Stimulated activated CD4-positive, alpha-beta T cell treated with anti-CD3 and anti-CD28 coated beads, Interleukin-4, amount 100 ng/mL, for 4 hours (primary cell): ENCODE measurements at places on chromosomes 7 and 10.

DNA sequence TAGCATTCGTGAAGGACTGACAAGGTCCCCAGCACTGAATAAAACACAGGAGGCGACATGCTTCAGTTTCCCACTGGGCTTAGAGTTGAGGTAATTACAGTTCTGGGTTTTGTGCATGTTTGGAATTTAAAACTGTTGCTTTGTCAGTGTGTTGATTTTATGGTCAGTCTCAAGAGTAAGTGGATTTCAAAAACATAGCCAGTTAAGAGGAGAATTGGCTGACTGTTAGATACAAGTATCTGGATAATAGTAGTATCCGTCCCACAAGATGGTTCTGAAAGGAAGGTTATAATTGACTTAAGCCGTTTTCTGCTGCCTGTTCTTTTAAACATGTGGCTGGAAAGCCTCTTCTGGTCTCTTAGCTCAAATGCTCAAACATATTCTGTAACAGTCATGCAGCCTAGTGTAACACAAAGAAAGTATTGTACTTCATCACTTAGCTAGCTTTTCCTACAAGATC lies 170.9 kb downstream of the POLR1F start:
- no peak for DNase-seq

DNA sequence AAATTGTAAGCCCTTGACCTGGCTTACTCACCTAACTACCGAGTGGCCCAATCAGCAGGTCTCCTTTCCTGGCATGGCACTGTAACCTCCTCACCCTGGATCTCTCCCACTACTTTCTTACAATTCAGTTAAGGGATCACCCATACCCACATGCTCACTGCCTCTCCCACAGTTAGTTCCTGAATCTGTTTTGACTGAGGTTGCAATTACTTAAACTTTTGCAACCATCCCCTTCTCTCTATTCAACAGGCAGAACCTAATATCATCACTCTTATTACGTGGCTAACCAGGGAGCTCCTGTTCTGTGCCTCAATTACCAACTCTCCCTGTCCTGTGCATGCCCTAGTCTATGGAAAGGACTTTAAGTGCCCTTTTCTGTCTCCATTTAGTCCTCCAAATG lies 84.2 kb upstream of the IKZF1 start:
- DNase-seq, result no peak

DNA sequence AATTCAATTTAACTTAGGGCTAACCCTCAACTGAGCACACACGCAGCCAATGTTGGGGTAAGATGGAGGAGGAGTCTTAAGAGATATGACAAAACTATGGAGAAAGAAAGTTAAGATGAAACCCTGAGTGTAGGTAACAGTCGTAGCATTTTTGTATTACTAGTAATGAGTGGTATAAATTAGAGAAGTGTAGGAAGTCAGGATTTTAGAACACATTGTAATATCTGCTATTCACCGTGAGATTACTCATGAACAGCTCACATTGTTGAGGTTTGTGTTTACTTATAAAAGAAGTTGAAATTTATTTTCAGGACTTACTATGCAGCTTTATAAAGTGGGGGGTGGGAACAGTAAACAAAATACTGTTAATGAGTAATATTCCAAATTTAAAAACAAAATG lies 107.2 kb downstream of the ARHGAP21 start:
- DNase-seq, result no peak

DNA sequence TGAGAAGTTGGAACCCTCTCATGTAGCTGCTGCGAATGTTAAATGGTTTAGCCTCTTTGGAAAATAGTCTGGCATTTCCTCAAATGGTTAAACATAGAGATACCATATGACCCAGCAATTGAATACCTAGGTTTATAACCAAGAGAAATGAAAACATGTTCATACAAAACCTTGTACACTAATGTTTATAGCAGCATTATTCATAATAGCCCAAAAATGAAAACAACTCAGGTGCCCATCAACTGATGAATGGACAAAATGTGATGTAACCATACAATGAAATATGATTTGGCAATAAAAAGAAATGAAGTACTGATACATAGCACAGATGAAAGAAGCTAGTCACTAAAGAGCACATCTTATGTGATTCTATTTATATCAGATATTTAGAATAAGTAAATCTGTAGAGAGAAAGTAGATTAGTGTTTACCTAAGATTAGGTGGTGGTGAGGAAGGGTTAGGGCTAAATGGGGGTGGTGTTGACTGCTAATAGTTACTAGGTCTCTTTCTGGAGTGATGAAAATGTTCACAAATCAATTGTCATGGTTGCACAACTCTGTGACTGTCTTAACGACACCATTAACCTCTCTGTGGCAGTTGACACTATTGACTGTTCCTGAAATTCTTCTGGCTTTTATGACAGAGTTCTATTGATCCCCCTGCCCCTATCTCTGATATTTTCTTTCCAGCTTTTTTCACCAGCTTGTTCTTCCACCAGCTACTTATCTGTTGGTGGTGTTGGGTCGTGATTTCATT lies 35.2 kb downstream of the VCL start:
- no peak for DNase-seq

GRCh38 chr7:36278620-36279172 lies 111.0 kb upstream of the ANLN start:
- no peak for DNase-seq

DNA sequence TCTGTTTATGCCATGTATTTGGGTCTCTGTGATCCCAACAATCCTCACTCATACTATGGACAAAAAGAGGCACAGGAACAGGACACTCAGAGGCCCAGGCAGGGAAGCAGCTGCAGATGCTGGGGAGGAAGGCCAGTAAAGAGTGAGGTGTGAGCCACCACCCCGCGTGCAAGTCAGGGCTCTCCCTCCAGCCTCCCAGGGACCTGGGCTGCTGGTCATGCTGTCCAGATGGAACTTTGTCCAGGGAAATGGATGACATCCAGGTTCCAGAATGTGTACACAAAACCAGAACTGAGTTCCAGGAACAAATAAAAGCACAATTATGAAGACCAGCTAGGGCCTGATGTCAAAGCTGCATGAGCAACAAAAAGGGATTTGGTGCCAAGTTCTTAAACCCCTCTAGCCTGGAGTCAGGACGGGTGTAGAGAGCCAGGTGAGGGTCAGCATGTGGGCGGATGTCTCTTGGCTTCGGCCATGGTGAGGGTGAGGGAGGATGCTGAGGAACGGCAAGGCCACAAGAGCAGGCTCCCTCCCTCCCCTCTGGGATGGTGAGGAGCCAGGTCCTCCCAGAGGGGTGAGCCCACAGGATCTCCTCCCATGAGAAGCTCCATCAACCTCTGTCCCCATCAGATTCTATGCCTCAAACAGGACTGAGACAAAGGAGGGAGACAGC lies 739.7 kb downstream of the PARD3 start:
- DNase-seq, result no peak

DNA sequence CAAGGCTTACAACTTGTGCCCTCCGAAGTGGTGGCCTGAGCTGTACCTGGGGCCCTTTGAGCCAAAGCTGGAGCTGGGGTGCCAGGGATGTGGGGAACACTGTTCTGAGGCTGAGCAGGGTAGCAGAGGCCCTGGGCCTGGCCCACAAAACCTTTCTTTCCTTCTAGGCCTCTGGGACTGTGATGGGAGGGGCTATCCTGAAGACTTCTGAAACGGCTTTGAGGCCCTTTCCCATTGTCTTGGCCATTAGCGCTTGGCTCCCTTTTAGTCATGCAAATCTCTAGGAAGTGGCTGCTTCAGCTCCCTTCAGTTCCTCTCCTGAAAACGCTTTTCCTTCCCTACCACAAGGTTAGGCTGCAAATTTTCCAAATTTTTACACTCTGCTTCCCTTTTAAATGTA lies 16.8 kb upstream of the CRYGN start:
- no peak for DNase-seq

DNA sequence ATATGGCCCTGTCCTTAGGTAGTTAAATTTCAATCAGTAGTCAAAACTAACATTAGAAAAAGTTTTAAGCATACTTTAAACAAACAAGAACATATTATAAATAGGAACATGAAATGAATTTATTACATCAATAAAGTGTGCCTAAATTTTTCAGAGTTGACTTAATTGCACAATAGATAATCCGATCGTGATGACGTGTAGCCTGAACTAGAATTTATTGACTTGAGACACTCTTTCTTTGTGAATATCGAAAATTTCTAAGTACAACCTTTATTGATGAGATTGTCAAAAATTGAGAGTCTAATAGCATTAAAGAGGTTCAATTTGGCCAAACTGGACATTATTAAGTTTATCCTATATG lies 56.0 kb downstream of the CALD1 start:
- DNase-seq, result no peak

- no peak for DNase-seq
Measured at GRCh38 chr10:36808625-36809362, 316.6 kb upstream of the ANKRD30A start.

- no peak for DNase-seq
Measured at GRCh38 chr10:55704950-55705349, 656.1 kb downstream of the ZWINT start.

DNA sequence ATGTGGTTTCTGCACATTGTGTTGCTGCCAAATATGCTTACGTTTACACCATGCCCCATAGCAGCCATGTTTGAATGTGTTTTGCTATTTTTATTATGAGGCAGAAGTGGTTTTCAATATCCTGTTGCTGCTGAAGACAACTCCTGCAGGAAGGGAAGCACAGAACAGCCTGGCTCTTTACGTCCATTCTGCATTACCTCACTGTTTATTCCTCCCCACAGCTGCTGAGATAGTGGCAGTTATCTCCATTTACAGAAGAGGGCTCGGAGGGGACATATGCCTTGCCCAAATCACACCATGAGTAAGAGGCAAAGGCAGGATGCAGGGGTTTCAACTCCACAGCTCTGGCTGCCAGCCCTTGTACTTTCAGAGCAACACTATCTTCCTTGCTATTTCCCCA lies 35.3 kb downstream of the PLPP4 start:
- DNase-seq, result no peak

- no peak for DNase-seq
Measured at GRCh38 chr7:105016068-105016708, 2.2 kb downstream of the KMT2E start.

DNA sequence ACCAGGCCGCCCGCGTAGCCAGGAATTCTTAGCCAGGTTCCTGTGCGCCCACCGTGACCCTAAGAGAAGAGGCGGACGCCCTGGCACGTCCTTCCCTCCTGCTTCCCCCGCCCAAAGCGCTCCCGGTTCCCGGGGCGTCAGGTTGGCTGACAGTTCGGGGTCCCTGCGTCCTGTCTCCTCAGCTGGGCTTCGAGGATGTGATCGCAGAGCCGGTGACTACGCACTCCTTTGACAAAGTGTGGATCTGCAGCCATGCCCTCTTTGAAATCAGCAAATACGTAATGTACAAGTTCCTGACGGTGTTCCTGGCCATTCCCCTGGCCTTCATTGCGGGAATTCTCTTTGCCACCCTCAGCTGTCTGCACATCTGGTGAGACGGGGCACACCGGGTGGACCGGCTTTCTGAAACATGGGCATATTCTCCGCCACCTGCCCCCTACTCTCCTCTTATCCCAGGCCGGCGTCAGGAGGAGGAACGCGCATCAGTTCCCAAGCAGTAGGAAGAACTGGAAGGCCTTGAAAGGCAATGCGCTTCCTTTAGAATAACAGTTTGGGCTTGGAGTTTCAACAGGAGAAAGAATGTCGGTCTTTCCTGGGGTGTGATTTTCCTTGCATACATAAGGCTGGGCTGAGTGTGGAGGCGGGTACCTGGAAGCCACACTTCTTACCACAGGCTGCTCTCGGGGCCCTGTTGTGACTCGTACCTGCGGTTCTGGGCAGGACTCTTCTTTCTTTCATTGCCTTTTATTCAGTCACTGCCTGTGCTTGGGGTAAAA lies 728 bp downstream of the CAV2 start:
- peak; percentile 22 for DNase-seq

DNA sequence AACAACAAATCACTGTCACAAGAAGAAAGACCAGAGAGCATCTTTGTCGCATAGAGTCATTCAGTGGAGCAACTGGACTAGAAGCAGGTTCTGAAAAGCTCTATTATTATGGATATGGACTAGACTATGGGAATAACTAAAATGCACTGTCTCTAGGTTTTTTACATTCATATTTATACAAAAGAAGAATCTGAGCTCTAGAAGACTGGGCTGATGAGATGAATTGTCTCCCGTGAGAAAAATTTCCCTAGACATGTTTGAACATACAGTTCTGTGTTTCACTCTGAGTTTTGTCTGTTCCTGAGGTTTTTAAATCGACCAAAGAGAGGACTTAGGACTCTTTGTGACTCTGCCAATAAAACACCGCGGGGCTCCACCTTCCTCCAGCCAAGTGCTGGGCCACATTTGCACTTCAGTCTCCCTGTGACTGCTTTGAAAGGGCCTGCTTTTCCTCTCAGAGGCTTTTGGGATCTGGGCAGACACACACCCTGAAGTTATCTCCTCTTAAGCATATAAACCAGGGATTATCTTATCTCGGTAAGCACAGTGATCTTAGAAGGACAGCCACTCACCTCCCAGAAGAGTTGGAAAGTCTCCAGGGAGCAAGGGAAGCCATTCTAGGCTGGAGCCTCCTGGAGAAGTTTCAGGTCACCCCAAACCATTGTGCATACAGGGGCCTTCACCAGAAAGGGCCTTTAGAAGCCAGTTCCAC lies 101.0 kb upstream of the JCAD start:
- DNase-seq, result no peak

DNA sequence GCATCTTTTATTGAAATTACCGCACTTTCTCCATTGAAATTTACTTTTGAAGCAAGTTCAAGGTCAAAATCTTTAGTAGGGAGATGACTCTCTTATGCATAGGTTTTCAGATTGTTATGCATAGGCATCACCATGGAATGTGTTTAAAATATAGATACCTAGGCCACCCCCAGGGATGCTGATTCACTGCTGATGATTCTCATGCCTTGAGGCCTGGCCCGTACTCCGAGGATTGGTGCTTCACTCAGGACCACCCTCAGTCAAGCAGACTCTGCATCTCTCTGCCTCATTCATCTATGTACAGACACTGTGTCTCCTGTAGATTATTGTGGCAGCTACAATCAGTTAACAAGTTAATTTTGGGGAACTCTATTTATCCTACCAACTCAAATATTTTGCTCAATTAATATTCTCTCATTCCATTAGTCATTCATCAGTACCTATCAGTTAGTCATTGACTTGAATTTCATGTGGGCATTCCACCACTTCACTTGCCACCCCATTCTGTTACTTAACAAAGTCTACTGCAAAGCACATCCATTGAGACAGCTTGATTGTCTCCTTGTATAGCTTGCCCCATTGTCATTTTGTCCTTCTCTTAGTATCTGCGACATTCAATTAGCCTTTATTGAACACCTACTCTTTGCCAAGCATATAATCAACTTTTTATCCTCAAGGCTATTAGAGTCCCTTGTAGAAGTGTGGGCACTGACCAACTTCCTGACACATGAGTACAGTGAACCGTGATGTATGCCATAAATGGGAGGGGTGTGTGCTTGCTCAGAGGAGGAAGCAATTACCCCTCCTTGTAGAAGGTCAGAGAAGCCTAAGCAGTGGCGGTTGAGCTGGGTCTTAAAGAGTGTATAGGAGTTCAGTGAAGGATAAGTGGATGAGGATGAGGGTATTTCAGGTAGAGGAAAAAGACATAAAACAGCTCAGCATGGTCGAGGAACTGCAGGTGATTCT lies 255.6 kb upstream of the BMPER start:
- DNase-seq, result no peak

- DNase-seq, result no peak
Measured at GRCh38 chr7:78139335-78139734, 340.8 kb downstream of the PHTF2 start.

GRCh38 chr10:97059006-97059871 lies 126.5 kb downstream of the SLIT1 start:
- no peak for DNase-seq

GRCh38 chr7:116377721-116378120 lies 121.8 kb upstream of the CAV2 start:
- DNase-seq, result no peak

GRCh38 chr7:101589976-101590662 lies 39.0 kb downstream of the MYL10 start:
- no peak for DNase-seq

- DNase-seq, result no peak
Measured at GRCh38 chr7:91373111-91373800, 109.0 kb downstream of the FZD1 start.
